ENCODE measurements at places on chromosomes 5 and 9.

GRCh38 chr9:90793729-90794128 lies 7.9 kb upstream of the SYK start:
- DNase-seq = no peak

DNA sequence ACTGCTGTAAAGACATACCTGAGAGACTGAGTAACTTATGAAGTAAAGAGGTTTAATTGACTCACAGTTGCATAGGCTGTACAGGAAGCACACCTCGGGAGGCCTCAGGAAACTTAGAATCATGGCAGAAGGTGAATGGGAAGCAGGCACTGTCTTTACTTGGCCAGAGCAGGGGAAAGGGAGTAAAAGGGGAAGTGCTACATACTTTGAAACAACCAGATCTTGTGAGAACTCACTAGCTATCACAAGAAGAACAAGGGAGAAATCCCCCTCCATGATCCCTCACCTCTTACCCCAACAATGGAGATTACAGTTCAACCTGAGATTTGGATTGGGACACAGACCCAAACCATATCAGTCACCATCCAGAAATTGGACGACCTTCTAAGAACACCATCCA lies 1285.8 kb upstream of the CDH9 start:
- no peak for DNase-seq

DNA sequence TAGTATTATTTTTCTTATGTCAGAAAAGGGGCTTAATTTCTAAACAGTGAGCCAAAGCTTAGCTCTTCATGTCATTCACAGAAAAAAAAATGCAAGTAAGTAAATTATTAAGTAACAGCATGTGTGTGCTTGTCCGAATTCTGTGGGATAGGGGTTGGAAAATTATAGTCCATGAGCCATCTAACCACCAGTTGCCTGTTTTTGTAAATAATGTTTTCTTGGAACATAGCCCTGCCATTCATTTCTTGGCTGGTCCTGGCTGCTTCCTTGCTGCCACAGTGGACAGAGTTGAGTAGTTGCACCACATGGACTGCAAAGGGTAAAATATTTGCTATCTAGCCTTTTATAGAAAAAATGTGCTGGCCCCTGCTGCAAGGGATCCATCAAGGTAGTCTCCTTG lies 513.7 kb upstream of the WWC1 start:
- no peak for DNase-seq

GRCh38 chr5:51201024-51201423 lies 182.2 kb upstream of the ISL1 start:
- DNase-seq = no peak

GRCh38 chr9:37669232-37669631 lies 18.5 kb downstream of the FRMPD1 start:
- DNase-seq = no peak

DNA sequence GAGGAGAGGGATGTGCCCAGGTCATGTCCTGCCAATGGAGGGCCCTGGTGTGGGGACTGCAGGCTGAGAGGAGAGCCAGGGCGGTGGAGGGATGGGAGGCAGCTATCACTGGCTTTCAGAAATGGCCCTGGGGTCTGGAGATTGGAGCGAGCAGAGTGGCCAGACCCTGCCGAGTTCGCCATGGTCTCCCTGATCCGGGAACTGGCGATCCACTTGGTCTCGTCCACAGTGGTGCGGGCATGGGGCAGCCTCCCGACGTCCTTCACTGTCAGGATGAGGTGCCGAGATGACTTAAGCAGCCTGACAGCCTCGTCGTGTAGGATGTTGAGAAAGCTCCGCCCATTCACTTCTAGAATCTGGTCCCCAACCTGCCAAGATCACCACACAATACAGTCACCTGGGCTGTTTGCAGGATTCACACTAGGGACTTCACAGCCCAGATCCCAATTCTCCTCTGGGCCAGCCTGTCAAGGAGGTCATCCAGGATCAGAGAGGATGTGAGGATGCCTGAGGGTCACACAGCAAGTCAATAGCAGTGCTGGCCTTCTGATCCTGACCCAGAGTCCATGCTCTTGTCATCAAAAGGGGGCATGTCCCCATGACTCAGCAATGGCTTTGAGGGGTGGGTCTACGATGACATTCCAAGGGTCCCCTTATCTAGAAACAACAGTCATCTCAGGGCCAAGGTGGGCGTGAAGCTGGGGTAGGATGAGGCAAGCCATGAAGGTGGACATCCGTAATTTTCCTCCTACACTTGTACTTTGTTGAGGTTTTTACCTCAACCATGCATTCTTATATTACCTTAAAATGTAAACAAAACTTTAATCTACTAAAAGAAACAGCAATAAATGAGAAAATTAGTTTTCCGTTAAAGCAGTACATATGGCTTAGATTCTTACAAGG lies 38.5 kb upstream of the AKNA start:
- DNase-seq = no peak

DNA sequence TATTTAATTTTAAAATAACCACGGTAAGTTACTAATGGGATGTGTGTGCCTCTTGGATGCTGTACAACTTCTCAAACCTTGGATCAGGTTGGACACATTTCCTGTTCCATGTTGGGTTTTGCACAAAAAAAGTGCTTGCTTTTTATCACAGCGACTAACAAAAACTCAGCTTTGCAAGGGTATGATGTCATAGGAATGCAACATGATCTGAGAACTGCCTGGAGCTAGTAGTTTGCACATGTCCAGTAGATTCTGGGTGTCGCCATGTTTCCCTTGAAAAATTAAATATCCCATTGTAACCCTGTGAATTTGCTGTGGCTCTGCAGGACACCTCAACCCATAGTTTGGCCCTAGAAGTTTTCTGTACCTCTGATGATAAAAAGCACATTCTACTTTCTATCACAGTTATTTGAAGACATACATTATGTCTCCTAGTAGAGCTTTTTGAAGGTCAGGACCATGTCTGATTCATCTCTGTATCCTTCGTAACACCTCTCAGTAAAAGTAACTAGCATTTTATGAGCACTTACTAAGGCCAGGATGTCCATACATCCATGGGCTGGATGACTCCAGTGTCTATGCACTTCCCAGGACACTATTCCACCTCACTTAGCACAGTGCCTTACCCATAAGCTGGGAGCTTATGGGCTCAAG lies 11.5 kb upstream of the FRMPD1 start:
- DNase-seq = no peak

DNA sequence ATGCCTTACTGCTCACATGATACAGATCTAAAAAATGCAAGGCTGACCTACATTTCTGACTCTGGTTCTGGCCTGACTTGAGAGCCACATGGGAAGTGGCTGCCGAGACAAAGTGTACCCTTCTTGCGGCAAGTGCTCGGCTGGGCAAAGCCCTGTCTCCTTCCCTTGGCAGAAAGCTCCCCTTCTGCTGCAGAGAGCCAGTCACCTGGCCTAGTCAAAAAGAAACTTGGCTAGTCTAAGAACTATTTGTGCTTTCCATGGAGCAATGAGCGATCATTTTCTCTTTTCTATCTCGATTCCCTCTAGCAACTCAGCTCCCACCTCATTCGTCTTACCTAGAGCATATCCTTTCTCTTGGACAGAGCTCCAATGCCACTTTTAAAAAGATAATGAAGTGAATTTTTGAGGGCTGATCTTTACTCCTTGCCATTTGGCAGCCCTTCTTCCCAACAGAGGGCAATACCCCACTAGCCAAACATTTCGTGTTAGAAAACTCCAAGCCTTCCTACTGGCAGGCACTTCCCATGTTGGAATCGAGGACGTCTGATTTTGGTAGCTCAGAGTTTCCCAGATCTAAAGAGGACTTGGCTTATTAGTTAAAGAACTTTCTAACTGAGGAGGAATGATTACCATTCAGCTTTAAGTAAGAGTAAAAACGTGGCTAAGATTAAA lies 108.1 kb upstream of the PRRC1 start:
- DNase-seq = no peak

GRCh38 chr9:129584136-129584535 lies 36.8 kb downstream of the C9orf50 start:
- peak; percentile 41 for DNase-seq

- DNase-seq = no peak
These were observed 23.7 kb upstream of the ANKH start for GRCh38 chr5:14895301-14895700.

DNA sequence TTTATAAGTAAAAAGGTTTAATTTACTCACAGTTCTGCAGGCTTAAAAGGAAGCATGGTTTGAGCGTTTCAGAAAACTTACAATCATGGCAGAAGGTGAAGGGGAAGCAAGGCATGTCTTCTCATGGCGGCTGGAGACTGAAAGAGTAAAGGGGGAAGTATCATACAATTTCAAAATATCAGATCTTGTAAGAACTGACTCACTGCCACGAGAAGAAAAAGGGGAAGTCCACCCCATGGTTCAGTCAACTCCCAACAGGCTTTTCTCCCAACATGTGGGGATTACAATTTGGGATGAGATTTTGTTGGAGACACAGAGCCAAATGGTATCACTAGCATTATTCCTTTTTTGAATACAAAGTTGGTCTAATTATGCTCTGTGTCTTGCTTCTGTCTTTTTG lies 627.9 kb upstream of the ST8SIA4 start:
- no peak for DNase-seq

GRCh38 chr9:22512495-22512894 lies 65.9 kb downstream of the DMRTA1 start:
- DNase-seq = no peak

DNA sequence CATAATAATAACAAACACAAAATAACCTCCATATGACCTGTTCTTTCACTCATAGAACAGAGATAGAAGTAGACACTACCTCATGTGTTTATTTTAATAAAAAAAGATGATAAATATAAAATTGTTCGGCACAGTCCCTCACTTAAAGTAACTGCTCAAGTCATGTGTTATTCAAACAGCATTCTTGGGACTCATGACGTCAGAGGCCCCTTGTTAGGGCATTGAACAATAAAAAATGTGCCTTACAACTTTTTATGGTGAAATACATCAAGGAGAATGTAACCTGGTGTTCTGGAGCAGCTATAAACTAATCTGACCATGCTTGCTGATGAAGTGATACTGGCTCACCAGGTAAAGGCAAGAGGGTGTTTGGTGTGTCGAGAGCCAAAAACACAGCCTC lies 12.2 kb upstream of the NDFIP1 start:
- no peak for DNase-seq

GRCh38 chr5:112762113-112762810 lies 24.6 kb downstream of the APC start:
- no peak for DNase-seq

- no peak for DNase-seq
These were observed 122.5 kb downstream of the RFK start for GRCh38 chr9:76271755-76272154.

DNA sequence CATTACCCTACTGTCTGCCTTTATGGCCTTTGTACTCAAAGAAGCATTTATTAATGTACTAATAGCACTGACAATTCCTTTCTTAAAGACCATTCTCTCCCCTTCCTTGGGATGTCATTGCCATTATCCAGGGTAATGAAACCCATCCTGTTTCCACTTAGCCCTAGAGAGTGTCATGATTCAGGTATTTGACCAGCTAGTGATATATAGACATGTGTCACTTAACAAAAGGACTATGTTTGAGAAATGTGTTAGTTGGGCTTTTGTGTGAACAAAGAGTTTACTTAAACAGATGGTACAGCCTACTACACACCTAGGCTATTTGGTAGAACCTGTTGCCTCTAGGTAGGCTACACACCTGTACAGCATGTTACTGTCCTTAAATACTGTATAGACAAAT lies 2.0 kb downstream of the ATP6V0E1 start:
- DNase-seq = no peak

DNA sequence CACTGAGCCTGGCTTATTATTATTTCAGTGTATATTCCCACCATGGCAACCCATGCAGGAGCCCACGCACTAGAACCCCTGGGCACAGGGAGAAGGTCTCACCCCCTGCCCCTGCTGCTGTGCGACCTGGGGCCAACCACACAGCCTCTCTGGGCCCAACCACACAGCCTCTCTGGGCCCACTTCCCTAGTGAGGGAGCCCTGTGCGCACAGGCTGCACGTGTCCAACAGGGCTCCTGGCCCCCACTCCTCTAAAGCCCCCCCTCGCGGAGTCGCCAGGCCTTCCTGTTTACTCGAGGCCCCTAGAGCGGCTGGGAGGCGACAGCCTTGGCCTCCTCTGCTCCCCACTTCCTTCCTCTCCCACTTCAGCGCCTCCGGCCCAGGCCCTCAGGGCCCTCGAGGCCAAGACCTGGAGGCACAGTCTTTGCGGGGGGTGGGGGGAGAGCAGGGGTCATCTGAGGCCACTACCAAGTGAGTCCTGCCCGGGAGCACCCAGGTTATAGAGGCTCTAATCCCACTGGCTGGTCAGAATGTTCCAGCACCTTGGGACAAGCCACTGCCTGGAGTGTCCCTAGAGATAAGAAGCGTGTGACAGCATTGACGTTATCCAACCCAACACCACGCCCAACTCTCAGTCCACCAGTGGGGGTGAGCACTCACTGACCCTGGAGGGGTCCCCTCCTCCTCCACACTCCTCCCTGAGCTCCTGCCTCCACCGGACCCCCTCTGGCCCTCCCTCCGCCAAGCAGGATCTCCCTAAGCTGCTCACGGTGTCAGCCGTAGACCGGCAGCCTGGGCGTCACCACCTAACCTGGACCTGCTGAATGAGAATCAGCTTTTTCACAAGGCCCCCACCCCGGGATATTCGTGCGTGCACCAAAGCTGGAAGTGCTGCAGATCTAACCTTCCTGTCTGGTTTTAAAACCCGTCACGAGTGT lies 7.9 kb upstream of the ENG start:
- DNase-seq = no peak

GRCh38 chr5:14870337-14871213 lies 1.0 kb downstream of the ANKH start:
- DNase-seq = peak; percentile 34

DNA sequence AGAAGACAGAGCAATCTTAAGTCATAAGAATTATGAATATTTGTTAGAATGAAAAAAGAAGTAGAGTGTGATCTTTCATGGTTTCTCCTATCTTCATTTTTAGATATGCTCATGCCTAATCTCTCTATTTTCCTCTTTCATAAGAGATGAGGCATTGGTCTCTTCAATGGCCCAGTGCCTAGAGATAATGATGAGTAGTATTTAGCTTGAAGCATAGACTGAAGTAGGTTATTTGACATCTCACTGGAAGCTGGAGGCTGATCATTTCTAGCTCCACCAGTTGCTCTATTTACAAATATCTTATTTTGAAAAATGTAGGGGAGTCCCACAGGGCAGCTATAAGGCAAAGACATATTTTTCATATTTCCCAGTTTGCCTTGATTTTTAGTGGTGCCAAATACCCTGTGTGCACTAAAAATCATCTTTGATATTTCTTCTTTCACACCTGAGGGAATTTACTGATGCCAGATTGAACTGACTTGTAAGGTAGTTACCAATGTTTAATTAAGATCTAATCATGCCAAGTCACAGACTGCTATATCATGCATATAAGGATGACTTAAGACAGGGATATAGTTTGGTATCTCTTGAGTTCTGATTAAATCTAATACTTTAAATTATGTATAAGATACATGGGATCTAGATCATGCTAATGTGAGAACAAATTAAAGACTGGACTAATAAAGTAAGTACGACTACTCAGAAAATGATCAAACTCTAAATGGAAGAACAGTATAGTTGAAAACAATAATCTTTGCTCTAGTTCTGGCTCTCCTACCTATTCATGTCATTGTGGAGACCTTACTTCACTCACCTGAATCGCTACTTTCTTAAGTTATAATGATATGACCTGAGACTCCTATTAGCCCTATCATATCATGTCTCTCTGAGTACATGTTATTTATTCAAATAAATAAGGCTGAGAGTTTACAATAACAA lies 108.2 kb upstream of the IFNE start:
- no peak for DNase-seq

- DNase-seq = no peak
These were observed 20.5 kb downstream of the ADRB2 start for GRCh38 chr5:148846930-148847329.
